ENCODE measurements at places on chromosomes 5 and 9.

DNA sequence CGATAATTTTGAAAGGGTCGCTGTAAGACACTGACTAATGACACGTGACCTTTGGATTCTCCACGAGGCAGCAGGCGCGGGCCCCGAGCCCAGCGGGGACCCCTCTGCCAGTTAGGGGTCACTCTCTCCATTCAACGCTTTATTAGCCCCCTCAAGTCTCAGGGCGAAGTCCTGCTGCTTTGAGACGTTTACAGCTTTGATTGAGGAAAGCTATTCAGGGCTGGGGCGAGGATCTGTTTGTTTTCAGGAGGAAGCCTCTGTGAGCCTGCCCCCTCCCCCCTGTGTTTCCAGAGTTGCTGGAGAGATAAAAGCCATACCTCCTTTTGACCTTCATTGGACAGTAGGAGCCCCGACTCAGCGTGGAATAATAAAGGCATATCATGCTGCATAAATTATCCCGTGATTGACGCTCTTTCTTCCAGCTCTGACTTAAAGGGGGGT lies 31.4 kb upstream of the MSX2 start:
- DNase-seq: no peak

- no peak for DNase-seq
Measured at GRCh38 chr5:14120176-14120575, 23.0 kb upstream of the TRIO start.

DNA sequence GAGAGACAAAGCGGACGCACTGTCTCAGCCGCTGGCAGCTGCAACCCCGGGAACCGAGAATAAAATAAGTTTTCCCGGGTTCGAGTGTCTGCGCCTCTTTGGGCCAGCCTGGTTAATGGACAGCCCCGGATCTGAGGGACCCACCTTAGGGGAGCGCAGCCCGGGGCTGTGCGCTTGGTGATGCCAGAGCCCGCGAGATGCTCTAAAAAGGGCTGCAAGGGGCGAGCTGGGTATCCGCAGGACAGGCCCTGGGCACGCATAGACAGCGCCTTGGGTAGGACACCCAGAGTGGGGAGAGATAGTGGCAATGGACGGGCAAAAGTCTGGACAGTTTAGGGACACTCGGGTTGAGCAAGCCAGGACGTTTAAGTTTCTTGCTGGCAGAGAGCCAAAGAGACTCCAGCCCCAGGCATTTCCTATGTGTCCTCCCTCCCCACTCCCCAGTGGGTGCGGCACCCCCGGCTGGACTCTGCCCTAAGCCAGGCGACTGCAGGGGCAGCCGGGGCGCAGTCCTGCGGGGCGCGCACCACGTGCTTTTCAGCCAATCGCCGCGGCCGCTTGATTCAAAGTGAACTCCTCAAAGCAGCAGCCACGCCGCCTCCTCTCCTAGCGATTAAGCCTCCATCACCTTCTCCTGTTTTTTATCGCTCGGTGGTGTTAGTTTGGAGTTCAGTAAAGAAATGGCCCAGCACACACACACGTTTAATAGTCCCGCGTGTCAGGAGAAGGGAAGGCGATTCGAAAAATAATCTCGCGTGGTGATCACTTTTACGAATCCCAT lies 616 bp upstream of the ENC1 start:
- peak; percentile 23 for DNase-seq

GRCh38 chr9:119284118-119284517 lies 85.1 kb downstream of the BRINP1 start:
- DNase-seq: peak; percentile 35

DNA sequence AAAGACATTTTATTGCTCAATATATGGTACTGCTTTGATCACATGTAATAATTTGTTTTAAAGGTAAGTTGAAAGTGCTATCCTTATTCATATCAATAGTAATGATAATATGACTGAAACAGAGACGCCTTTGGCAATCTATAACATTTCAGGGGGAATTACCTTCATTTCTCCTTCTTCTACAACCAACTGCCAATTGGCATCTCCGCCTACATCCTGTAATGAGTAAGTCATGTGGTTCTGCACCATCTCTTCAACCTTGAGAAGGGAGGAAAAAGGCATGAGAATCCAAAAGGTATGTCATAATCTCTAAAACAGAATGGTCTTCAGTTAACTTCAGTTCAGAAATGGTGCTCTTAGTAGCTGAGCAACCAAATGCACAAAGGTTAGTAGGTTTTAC lies 52.4 kb downstream of the HMGCR start:
- no peak for DNase-seq

- DNase-seq: peak; percentile 45
Measured at GRCh38 chr9:12813960-12814876, 39.4 kb downstream of the LURAP1L start.

- DNase-seq: no peak
Measured at GRCh38 chr9:92763721-92764380, 782 bp downstream of the BICD2 start.

DNA sequence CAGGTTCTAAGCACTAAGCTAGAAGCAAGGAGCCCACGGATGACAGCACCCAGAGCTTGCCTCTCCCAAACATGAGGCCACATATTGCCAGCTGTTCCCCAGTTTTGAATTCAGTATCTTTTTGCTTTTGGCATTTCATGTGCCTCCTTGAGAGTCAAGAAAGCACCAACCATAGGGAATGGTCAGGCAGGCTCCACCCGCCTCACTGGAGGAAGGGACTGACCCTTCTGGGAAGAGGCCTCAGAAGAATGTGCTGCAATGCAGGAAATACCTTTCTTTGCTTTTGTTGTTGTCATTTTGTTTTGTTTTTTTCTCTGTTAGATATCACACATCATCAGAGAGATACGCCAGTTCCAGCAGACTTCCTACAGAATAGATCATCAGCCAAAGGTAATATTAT lies 13.7 kb upstream of the CKMT2 start:
- no peak for DNase-seq

DNA sequence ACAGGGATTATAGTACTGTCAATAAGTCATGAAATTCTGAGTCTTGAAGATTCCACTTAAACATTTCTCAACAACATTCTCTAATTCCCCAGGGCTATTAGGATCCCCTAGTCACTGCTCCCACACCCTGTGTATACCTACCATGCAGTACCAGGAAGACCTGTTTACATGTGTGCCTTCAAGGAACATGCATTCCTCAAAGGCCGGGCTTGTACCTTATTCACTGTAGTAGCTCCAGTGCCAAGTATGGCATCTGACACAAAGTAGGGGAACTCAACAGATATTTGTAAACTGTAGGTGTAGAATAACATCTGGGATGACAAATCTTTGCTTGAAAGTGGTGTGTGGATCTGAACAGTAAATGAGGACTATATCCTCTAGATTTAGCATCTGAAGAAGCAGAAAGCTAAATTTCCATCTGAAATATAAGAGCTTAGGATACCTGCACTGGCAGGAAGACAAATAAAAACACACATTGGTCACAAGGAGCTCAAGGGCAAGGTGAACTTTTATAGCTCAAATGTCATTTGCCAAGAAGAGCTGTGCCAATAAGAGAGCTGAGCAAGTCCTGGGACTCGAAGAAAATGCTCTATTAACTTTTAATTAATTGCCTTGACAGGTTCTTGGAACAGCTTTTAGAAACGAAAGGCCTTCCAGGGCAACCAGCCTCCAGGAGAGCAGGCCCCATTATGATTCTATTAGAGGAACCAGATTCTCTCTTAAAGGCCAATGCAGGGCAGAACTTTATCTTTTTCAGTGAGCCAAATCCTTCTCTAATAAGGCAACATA lies 52.3 kb upstream of the MYOT start:
- DNase-seq: no peak

GRCh38 chr9:8570776-8571175 lies 771.2 kb upstream of the DMAC1 start:
- no peak for DNase-seq

- no peak for DNase-seq
Measured at GRCh38 chr5:18119156-18119785, 485.0 kb downstream of the TAF11L14 start.

GRCh38 chr5:51746023-51746422 lies 362.8 kb downstream of the ISL1 start:
- DNase-seq: no peak

- no peak for DNase-seq
Measured at GRCh38 chr9:92406477-92406876, 2.1 kb upstream of the OGN start.

GRCh38 chr5:2381861-2382260 lies 369.6 kb downstream of the IRX2 start:
- no peak for DNase-seq

- no peak for DNase-seq
Measured at GRCh38 chr5:142309747-142310318, 15.0 kb downstream of the SPRY4 start.

- peak; percentile 41 for DNase-seq
Measured at GRCh38 chr5:36507332-36507952, 99.0 kb upstream of the SLC1A3 start.

DNA sequence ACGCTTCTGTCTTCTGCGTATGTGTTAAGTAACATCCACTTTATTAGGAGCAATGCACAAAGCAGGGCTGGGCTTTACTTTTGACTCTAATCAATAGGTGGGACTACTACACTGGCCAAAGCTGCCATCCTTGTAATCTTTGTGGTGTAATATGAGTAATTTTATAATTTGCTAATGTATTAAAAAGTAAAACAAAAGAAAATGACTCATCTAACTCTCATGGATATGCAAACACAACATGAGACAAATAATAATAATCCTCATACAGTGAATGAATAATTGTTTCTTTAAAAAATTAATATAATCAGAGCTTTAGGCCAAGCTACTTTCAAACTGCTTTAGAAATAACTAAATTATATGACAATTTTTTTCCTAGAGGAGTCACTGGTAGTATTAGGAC lies 90.7 kb downstream of the NR3C1 start:
- no peak for DNase-seq

DNA sequence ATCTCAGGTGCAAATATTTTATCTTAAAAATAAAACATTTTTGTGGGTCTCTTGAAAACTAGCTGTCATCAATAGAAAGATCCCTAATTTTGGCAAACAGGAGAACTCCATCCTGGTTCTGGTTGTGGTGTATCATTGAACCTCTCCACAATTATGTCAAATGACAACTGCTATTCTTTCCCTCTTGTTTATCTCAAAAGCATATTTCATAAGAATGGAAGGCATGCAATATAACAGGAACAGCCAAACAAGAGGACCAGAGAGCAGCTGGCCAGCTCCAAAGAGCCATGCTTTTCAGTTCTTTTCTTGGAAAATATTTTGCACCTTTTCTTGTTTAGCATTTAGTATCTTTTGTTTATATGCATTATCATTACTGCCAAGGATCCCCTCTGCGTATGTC lies 125.4 kb downstream of the ADAMTS6 start:
- DNase-seq: no peak

DNA sequence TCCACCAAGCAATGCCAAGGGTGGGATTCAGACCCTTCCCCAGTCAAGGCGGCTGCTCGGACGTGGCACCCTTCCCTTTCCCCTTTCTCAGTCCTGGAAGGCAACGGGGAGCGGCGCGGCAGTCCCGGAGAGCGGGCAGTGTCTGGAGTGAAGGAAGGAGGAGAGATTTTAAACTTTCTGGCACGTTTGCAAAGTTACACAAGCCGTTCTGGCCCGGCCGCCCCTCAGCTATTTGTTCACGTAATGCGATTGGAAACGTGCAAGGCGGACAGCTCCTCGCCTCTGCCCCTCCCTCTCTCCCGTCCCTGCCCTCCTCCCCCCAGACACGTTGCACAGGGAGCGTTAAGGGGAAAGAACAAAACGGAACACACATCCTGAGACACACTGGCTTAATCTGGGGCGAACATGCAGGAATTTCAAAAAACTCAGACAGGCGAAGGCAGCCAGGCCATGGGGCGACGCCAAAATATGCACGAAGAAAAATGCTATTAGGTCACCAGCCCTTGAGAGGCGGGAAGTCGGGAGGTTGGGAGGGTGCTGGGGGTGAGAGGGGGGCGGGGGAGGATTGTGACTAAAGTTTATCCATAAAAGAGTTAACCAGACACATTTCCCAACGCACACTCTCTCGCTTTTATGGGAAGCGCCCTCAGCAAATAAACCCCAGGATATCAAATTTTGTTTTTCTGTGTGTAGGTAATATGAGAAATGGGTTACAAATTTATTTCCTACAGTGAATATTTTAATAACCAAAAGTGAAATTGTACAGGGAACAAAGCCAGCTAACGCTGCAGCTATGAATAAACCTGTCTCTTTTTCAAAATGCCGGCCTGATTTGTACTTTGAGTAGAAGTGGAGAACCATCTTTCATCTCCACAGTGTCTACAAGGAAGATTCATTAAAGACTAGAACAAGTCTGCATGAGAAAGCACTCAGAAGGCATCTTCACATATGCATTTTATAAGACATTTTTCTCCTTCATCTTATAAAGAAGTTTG lies at the start of gene LOX:
Gene LOX (minus strand): TSS at position 144 of the 995 bp plus-strand sequence. CDS start 274 bp downstream, outside the sequence.
- no peak for DNase-seq

DNA sequence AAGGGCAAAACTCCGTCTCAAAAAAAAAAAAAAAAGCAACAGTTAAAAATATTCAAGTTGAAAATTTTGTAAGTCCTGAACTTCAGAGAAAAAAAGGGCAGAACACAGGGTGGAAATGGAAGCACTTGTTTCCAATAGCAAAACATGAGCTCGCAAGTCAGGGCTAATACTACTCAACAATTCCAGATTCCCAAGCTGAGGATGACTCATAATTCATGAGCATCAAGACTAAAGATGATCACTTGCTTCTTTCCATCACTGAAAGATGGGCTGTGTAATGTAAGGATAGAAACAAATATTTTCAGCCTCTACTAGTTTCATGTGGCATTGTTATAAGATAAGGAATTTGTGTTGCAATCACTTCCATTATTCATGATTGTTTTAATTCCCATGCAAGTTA lies 33.5 kb upstream of the FST start:
- DNase-seq: no peak

GRCh38 chr5:36059571-36060419 lies 6.9 kb downstream of the UGT3A2 start:
- DNase-seq: no peak

DNA sequence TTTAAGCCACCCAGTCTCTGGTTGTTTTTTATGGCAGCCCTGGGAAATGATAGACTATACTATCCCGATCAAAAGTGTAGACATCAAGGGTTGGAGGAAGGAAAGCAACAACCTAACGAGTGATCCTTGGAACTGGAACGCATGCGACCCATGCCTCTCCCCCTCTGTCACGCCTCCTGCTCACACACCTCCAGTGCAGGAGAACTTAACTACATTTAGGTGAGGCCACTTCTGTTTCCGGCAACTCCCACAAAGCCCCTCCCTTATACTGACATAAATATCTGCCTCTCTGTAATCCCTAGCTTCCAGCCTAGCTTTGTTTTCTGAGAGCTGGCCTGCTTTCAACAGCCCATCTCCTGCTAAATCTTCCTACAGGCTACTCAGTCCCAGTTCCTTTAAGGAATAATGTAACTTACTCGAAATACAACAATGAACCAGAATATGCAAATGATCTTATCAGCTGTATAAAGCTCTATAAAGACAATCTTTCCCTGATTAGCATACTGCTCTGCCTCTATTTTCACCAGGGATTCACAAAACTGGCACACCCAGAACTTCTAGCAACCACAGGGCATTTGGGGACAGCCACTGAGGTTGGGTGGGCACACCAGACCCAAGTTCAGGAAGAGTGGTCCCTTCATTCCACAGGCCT lies 73.9 kb downstream of the GABBR2 start:
- DNase-seq: no peak

DNA sequence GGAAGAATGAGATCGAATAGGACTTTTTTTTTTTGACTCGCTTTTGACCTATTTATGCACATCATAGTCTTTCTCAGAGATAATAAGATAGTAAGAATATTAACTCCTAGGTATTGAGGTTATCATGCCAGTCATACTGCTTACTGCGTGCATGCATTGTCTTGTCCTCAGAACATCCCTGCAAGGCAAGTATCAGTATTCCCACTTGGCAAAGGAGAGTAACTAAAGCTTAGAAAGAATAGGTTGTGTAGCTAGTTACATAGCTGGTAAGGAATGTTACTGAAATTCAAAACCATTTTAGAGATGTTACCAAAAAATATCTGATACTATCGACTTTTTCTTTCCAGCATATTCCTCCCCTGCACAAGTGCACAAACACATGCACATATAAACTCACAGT lies 296.1 kb upstream of the CLINT1 start:
- no peak for DNase-seq
